ENCODE measurements at places on chromosomes 7 and 10.

GRCh38 chr10:94288361-94289101 is 74.2 kb downstream of the NOC3L start:
- no peak for DNase-seq

- DNase-seq, result no peak
Measured at GRCh38 chr10:115981081-115981480, 291.9 kb downstream of the GFRA1 start.

- no peak for DNase-seq
Measured at GRCh38 chr7:46776790-46777189, 805.1 kb downstream of the TNS3 start.

DNA sequence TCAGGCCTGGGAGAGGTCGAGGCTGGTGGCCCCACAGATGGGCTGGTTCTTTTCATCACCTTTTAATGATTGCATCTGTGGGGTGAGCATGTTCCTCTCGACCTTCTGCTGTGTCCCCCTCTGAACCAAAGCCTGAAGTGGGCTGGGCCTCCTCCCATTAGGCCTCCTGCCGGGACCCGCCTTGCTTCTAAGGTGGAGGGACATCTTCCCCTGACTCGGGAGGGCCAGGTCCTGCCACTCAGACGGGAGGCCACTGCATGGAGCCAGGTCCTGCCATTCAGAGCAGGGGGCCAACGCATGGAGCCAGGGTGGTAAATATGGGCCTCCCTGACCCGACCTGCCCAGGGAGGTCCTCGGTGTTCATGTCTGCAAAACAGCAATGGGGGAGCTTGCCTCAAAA is 188.4 kb downstream of the EBF3 start:
- DNase-seq, result no peak

- DNase-seq, result no peak
Measured at GRCh38 chr7:972676-973309, 2.6 kb downstream of the COX19 start.

DNA sequence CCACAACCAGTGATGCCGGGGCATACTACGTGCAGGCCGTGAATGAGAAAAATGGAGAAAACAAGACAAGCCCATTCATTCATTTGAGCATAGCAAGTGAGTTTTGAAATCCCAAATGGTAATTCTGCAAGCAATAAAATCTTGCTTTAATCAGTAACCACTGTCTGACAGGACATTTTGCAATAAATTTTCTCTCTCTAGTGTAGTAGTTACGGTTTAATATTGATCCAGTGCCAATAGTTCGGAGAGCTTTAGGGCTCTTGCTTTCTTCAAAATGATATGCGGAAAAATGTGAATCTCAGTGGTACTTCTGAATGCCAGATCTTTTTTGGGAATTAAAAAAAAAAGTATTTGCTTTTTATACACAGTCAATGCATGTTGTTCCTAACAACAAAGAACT is 520.4 kb downstream of the SDK1 start:
- no peak for DNase-seq

DNA sequence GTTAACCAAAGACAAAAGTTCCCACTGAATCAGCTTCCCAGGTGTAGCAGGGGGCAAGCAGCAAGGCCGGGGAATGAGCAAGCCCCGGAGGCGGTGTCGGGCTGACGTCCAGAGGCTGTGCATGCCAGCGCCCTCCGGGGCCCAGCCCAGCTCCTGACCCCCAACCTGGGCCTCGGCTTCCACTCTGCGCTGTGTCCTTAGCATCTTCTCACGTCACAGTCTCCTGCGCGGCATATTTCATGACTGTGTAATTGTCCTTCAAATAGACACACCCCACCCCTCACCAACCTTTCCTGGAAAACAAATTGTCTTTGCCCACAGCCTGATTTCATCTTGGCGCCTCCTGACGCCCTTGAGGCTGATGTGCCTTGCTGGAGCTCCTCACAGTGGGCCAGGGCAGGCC is 133.5 kb downstream of the RGS10 start:
- DNase-seq, result no peak

- DNase-seq, result no peak
Measured at GRCh38 chr10:91941426-91941825, 17.9 kb downstream of the BTAF1 start.

- DNase-seq, result no peak
Measured at GRCh38 chr10:104732222-104732621, 91.1 kb downstream of the SORCS3 start.

DNA sequence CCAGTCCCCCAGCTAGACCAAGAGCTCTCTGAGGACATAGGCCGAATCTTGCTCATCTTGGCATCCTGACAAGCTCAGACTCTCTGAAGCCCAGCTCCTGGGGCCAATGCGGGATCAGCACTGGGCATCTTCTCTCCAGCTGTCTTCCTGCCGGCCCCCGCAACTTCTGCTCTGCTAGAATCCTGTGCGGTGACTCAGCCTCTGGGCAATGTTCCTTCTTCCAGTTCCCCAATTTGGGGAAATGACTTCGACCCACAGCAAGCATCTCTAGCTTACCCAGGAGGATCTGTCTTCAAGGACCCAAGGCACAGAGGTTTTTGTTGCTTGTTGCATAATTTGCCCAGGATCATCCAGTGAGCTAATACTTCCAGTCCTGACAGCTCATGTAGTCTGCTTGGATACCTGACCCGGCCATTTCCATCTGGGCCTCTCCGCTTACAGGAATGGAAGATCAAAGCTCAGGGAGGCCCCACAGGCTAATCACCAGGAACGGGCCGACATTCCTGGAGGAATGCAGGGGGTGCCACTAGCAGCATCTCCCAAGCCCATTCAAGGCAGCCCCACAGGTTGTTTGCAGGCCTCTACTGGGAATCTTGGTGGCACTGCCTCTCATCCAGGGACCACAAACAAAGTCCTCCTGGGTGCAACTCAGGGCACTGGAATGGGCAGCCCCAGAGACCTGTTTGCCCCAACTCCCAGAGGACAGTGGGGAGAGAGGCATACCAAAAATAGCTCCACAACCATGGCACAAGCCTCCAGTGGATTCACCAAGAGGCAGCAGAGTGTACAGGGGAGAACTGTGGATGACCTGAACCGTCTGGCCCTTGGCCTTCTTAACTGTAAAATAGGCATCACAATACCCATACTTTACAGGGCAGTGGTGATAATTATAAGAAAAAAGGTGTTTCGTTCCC is 151.9 kb downstream of the NEURL1 start:
- peak; percentile 74 for DNase-seq

DNA sequence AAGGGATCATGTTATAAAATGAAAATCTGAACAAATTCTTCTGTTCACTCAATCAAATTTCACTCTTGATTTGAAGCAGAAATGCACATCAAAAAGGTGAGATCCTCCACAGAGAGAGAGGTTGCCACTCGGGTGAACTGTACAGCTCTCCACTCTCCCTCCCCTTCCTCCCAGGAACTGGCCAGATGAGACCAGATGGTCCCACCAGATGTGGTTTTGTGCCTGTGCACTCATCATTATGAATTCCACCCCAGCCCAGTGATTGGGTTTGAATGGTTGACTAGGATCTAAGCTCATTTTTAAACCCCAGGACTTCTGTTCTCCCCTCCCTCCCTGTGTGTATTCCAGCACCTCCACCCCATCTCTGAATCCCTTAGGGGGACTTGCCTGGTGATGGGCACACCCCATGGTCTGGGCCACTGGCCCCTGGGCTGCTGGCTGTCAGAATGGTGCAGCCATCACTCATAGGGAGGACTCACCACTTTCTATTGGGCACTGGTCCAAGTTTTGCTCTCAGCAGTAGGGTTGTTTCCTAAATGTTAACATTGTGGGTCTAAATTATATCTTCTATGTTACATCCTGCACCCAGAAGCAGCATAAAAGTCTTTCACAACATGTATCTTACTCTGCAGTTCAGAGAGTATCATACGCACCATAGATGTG is 393.1 kb downstream of the TNS3 start:
- no peak for DNase-seq

DNA sequence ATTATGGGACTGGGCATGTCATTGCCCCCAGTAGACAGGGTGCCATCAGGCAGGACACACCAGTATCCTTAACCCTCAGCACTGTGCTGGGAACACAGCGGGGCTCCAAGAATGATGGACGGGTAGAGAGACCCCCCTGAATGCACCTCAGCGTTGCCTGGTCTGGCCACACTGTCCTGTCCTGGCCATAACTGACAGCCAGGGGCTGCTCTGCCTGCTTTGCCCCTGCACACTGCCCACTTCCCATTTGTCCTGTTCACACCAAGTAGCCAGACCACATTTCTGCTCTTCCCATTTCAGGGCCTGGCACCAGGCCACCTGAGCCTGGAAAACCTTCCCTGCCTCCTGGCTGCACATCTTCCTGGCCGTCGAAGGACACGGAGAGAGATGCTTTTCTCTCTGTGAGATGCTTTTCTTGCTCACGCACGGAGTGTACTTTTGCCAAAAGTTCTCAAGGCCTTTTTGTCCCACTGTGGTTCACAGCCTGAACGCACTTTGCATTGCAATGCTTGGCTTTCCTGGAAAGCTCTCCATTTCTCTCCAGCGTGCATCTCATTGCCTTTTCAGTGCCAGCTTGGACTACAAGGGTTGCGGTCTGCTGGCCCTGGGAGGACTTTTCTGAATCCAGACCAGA is 131.0 kb upstream of the EEPD1 start:
- peak; percentile 25 for DNase-seq

- DNase-seq, result no peak
Measured at GRCh38 chr7:117411539-117411938, 15.8 kb downstream of the ASZ1 start.

DNA sequence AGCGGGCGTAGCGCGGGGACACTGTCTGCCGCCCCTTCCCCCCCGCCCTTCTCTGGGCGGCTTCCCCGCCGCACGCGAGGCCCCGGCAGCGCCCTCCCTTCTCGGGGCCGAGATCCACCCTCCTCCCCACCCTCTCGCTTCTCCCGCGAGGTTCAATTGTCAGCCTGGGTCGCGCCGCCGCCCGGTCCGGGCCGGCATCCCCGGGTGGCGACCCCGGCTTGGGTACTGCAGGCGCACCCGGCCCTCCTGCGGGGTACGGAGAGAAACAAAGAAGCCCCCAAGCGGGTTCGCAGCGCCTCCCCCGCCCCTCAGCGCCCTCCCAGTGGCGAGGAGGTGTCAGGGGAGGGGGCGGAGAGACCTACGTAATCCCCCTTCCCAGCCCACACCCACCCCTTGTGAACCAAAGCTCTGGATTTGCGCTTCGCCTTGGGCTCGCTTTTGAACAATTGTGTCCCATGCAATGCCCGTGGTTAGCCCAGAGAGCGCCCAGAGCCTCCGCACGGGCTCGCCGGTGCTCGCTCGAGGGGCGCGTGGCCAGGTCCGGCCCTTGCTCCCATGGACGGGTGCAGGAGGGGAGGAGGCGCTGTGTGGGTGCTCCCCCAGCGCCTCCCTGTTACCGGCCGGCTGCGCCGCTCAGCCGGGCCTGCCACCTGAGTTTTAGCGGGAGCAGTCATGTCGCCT is 634 bp downstream of the HECW1 start:
- no peak for DNase-seq

GRCh38 chr10:16195178-16195769 is 241.5 kb upstream of the PTER start:
- DNase-seq, result no peak

DNA sequence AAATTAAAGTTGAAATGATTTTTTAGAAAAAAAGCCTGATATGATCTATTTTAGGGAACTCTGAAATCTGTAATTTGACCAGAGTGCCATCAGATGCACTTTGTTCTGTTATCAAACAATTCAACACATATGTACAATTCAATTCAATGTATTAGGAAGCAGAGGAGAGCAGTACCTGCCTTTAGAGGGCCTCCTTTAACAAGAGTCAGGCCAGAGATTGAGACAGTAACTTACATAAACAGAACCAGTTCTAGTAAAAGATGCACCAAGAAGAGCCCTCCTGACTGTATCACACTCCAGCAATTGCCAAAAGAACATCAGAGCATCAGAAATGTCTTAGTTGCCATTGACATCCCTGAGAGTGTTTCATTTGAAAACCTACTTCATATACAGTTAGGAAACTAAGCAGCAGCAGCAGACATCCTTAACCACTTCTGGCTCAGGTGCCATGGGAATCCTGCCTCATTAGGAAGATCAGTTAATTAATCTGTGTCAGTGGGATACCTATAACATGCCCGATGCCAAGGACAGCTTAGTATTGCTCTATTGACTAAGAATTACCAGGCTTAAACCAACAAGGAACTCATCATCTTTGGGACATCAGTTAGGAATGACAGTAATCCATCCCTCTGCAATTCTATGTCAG is 1222.6 kb upstream of the LRRN3 start:
- no peak for DNase-seq

DNA sequence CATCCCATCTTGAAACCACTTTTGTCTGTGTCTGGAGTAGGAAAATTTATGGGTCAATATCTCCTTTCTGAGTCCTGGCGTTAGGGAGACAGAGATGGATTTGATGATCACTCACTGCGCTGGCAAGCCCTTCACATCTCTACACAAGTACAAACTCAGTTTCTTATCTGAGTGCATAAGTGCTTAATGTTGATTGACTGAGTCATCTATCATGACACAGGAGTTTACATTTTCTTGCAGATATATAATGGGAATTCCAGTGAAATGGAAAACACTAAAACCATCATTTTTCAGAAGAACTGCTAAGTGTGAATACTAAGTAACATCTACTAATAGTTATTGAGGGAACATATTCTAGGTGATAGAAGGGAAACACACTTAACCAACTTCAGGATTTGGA is 763.9 kb upstream of the COBL start:
- DNase-seq, result no peak

DNA sequence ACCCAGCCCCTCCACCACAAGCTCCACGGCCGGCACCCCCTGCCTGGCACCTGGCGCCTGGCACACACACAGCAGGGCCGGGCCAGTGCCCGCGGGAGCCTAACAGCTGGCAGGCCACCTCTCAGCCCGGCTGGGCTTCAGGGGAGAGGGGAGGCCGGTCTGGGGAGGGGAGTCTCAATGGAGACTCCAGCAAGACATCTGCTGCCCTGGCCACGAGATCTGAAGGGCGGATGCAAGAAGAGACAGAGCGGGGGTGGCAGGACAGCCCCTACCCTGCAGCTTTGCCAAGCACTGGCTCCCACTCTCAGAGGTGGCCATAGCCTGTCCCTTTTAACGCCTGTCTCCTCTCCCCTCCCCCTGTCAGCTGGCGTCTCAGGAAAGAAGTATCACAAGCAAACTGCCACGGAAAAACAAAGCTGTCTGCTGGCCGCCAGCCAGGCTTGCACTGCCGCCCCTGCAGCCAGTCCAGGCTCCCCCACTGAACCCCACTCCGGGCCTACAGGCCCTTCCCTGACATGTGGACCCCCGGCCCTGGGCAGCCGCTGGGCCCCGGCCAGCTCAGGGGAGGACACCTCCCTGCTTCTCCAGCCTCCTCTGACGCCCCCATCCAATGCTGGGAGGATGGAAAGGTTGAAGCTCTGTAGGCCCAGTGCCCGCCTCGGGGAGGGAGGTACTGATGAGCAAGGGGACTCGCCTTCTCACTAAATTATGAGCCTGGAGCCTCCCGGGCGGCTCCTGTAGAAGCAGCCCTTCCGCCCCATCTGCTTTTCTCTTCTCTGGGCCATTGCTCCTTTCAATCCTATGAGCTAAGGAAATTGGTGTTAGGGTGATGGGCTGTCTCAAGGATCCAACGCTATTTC is 178.4 kb downstream of the ARHGAP12 start:
- DNase-seq, result peak; percentile 46
